ENCODE measurements at places on chromosomes 1 and 21.

GRCh38 chr1:101357444-101357986 is 120.7 kb downstream of the S1PR1 start:
- H3K4me3 ChIP-seq = no peak overlapping the region
- H3K4me1 ChIP-seq = no peaks in the 10 kb centered on the region
- no peaks in the 10 kb centered on the region for H3K36me3 ChIP-seq
- H3K27ac ChIP-seq = no peak overlapping the region
- H3K27me3 ChIP-seq = no peaks in the 10 kb centered on the region
- DNase-seq = no peak

GRCh38 chr1:32918179-32918578 is 17.0 kb upstream of the TMEM54 start:
- no peak for DNase-seq
- H3K4me1 ChIP-seq = no peaks in the 10 kb centered on the region
- no peaks in the 10 kb centered on the region for H3K36me3 ChIP-seq
- no peak overlapping the region for H3K4me3 ChIP-seq

- DNase-seq = no peak
- H3K4me3 ChIP-seq = no peak overlapping the region
- no peaks in the 10 kb centered on the region for H3K36me3 ChIP-seq
Measured at GRCh38 chr21:35559128-35559828, 501.0 kb downstream of the SETD4 start.

- peak overlapping the region; percentile 68 for H3K27ac ChIP-seq
- H3K27me3 ChIP-seq = no peaks in the 10 kb centered on the region
- H3K4me3 ChIP-seq = no peak overlapping the region
- peaks cover 11% of the 10 kb centered on the region for H3K4me1 ChIP-seq
- no peak for DNase-seq
Measured at GRCh38 chr1:171313319-171313834, 606 bp upstream of the FMO4 start.

DNA sequence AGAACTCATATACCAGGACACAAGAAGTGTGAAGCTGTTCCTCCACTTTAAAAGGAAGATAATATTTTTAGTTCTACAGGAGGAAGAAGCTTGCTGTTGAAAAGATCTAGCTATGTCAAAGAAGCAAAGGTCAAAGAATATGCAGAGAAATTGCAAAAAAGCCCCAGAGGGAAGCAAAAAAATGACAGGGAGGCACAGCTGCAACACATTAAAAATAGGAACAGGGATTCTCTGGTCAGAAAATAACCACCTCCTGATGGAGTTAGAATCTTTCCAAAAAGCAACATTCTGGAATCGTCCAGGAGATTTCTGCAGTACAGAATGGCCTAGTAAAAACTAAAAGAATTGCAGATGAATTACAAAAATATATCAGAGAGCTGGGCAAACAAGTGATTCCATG is 238.9 kb upstream of the PRMT6 start:
- DNase-seq = no peak
- no peak overlapping the region for H3K27ac ChIP-seq
- H3K4me3 ChIP-seq = no peak overlapping the region

- no peaks in the 10 kb centered on the region for H3K27me3 ChIP-seq
- no peaks in the 10 kb centered on the region for H3K4me1 ChIP-seq
- no peak overlapping the region for H3K27ac ChIP-seq
- H3K4me3 ChIP-seq = no peak overlapping the region
Measured at GRCh38 chr1:70504176-70504820, 93.2 kb downstream of the CTH start.

DNA sequence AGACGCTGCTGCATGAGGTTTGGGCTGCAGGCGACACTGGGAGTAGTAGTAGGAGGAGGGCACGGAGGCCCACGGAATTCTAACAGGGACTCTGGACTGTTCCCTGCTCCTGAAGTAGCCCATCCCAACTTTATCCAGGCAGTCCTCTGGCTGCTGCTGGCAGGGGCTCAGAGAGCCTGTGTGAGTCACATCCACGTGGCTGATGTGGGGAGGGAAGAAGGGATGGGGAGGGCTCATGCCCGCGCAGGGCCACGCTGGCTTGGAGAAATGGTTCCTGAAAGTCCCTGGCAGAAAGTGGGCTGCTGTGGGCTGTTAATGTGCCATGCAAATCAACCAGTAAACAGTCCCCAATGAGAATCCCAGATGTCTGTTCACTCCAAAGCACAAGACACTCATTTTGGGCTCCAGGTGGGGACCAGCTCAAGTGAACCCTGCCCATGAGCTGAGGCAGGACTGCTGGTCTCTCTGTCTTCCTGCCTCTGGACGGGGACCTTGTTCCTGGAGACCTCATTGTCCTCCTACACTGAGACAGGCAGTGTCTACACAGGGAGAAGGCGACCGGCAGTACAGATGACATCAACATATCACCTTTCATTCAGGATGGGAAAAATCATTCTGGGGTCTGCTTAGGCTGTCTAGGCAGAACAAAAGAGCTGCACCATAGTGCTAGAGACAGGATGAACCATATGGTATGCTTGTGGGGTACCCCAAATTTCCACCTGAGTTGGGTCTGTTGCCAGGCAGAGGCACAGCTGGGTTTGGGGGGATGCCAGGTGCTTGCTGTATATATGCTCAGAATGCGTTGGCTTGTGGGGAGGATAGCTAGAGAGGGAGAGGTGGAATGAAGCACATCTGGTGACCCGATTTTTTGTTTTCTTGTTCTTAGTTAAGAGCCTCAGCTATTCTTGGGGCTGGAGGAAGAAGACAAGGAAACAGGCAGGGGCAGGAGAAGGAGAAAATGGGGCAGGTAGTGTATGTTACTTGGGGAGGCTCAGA is 57.9 kb upstream of the FMOD start:
- no peak overlapping the region for H3K4me3 ChIP-seq
- H3K27ac ChIP-seq = peak overlapping the region; percentile 91
- no peak for DNase-seq
- no peaks in the 10 kb centered on the region for H3K27me3 ChIP-seq
- peaks cover 63% of the 10 kb centered on the region for H3K4me1 ChIP-seq

Data from vagina (tissue), 2 donors.